CD4-positive, CD25-positive, alpha-beta regulatory T cell (primary cell): ENCODE measurements at places on chromosomes 6 and 20.

GRCh38 chr6:142842418-142843261 lies 102.3 kb downstream of the HIVEP2 start:
- peak; percentile 51 for DNase-seq

GRCh38 chr6:119894811-119895210 lies 545.2 kb upstream of the MAN1A1 start:
- DNase-seq = no peak

DNA sequence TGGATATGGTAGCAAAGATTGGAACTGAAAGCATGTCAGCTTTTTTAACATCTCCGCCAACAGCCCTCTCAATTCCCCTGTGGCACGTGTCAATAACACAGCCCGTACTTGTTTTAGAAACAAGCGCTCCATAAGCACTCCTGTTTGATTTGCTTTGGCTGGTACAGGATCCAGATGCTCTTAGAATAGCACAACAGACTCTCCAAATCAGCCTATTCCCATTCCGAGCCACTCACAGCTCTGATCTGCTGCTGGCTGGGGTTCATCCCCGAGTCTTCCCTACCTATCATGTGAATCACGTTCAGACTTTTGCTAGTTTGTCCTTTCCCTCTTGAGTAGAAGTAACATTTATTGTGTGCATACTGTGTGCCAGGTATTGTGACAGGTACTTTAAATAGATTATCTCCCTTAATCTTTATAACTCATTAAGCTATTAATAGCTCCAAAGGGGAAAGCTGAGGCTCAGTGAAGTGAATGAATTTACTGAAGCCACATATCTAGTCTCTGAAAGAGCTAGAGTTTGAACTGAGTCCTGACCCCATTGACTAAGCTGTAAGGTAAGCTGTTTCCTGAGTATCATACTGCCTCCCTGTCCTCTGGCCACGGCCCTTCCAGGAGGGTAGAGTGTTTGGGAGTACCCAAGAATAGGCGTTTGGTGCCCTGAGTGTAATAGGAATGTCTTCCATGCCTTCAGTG lies 46.7 kb downstream of the RALY start:
- no peak for DNase-seq

GRCh38 chr6:117601811-117602150 lies 530 bp downstream of the GOPC start:
- DNase-seq = no peak

GRCh38 chr20:59404749-59405148 lies 104.3 kb downstream of the EDN3 start:
- DNase-seq = no peak

GRCh38 chr6:163708466-163708865 lies 293.9 kb downstream of the QKI start:
- DNase-seq = no peak

DNA sequence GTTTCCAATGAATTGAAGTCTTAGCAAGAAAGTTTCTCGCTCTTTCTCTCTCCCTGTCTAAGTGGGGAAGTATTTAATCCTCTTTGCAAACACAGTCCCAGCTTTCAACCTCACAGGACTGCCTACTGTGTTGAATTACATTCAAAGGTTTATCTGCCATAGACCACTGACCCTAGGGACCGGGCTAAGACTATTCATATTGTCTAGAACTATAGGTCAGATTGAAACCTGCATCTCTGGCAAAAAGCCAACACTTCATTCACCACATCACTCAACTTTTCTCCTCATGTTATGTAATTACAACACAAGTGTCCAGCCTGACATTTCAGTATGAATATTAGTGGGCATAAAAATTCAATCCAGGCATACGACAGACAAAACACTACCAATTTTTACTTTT lies 314.7 kb upstream of the RSPO3 start:
- DNase-seq = no peak

GRCh38 chr20:23381876-23382275 lies 19.9 kb downstream of the GZF1 start:
- DNase-seq = no peak

- no peak for DNase-seq
Measured at GRCh38 chr6:169083508-169083874, 170.2 kb downstream of the THBS2 start.

DNA sequence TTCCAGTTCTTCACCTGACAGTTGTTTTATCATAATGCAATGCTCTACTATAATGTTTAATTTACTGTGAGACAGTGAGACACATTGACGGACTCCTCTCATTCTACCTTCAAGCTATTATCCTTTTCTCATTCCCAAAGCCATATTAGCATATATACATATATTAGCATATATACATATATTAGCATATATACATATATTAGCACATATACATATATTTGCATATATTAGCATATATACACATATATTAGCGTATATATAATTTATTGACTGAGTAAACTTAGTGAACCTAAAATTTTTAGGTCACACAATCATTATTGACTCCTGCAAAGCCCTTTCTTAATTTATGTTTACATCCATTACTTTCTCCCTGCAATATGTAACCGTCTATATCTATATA lies 555.0 kb upstream of the ADGRB3 start:
- DNase-seq = no peak

DNA sequence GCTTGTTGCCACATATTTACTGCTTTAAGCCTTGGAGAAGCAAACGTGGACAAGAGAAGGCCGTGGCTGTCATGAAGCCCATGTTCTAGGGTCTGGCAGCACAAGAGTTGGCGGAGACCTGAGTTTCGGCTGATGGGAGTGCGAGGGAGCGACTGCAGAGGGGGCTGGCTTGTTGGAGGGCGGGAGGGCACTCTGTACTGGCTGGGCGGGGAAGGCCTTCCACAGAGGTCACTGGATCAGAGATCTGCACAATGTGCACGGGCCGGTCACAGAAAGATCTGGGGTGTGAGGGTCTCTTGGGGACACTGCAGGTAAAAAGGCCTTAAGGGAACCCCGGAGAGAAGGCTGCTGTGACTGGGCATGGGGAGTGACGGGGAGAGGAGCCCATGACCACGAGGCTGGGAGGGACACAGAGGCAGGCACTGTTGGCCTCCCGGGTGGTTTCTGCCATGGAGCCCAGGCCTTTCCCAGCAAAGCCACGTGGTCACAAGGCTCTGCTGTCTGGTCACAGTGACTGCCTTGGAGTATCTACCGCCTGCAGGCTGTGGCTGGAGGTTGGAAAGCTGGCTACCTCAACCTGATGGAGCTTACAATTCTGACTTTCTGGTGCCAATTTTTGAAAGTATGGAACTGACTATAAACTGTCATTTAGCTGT lies 23.8 kb downstream of the FOXC1 start:
- DNase-seq = no peak

DNA sequence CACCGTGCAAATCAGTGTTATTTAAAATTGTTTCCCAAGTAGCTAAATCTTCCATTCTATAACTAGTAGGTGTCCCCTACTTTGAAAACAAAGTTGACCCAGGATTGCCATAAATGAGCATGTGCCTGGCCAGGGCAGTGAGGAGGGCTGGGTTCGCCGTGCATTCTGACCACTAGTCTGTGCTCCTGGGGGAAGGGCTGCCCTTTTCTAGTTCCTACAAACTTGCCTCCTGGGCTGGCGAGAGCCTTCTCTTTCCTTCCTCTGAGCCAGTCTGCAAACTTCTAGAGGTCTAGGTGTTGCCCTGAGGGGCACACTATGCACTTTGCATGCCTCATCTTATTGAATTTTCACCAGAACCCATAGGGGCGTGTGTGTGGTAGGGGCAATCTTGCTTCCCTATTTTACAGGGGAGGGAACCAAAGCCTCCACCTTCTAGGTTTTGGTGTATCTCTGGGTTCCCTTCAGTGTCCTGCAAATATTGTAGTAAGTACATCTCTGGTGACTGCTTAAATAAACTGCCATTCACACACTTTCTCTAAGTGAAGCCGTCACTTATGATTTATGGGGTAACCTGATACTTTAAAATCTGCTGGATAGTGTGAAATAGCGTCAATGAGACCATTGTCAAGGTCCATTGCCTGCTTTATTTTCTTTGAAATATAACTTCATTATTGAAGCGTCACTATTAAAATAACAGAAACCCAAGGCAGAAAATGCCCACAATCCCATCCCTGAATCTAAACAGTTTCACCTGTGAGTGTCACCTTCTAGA lies 42.2 kb downstream of the CDH26 start:
- no peak for DNase-seq

DNA sequence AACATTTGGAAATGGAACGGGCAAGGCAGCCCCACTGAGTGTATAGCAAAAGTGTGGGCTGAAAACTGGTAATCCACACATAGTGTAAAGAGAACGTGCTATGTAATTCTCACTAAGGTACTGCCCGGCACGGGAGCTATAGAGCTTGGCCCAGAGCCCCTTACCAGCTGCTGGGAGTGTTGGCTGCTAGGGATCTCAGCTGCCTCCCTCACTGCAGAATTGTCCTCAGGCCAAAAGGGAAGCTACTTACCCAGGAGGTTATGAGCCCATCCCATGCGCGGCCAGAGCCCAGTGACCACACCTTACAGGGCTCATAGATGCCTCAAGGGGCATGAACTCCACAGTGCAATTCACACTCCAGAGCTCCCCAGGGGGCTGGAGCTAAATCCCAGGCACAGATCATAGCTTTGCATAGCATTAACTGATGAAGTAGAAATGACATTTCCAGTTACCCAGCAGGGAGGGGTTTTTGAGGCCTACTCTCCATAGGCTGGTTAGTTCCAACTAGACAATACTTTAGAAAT lies 56.8 kb downstream of the LINC00237 start:
- DNase-seq = no peak

- no peak for DNase-seq
Measured at GRCh38 chr6:5590187-5590586, 328.9 kb downstream of the FARS2 start.

GRCh38 chr20:4603724-4604123 lies 118.0 kb upstream of the PRND start:
- DNase-seq = no peak

DNA sequence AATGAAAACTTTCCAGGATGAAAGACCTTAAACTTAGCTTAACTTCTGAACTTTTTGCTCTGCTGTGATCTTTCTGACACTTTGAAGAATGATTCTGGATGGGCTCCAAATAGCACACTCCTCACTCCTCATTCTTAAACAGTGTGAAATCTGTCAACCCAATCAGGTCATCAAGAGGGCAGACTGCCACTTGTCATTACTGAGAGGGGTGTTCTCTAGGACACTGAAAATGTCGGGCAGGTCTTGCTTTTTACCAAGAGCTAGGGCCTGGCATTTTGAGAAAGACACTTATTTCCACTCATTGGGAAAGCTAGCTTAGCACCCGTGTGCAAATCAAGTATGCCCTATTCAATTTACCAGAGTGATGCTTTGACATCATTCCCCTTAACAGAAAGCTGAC lies 122.2 kb downstream of the MTFR2 start:
- no peak for DNase-seq

DNA sequence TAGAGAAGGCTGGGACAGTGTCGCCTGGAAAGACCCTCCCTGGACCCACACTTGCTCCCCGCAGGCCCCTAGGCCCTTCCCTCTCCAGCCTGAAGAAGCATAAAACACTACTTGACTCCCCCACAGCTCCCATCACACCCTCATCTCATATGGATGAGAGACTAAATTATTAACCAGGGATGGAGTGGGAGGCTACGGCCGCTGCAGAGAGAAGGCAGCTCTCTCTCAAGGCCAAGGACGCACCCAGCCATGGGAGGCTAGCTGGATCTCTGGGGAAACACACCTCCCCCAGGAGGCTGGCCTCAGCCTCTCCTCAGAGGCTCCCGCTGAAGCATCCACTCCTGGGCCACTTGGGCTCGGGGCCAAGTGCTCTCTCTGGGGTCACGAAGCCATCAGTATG lies 102.5 kb downstream of the GRM4 start:
- DNase-seq = no peak

GRCh38 chr6:11215773-11216172 lies 16.7 kb downstream of the NEDD9 start:
- no peak for DNase-seq

- DNase-seq = no peak
Measured at GRCh38 chr6:56691814-56692213, 49.1 kb upstream of the DST start.

DNA sequence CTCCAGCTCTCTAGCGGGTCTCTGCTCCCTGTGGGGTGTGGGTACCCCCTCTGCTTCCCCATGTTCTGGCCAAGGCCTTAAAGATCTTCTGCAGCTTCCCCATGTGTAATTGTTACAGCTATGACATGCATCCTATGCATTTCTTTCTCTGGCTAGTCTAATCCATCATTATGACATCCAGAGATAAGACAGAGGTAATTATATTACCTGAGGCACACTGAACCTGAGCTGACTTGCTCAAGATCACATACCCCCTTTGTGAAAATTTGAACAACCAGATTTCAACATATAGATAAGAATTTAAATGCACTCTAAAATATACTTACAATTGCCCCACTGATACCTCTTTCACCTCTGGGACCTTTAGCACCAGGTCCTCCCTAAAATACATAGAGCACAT lies 102.4 kb downstream of the COL12A1 start:
- DNase-seq = no peak

DNA sequence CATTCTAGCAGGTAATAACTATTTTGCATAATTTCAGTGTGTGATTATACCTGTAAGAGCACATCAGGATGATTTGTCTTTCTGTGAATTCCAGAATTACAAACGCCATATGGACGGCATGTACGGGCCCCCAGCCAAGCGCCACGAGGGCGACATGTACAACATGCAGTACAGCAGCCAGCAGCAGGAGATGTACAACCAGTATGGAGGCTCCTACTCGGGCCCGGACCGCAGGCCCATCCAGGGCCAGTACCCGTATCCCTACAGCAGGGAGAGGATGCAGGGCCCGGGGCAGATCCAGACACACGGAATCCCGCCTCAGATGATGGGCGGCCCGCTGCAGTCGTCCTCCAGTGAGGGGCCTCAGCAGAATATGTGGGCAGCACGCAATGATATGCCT lies 122.7 kb downstream of the TMEM242 start:
- no peak for DNase-seq

- peak; percentile 28 for DNase-seq
Measured at GRCh38 chr20:5000263-5001173, 792 bp downstream of the SLC23A2 start.

DNA sequence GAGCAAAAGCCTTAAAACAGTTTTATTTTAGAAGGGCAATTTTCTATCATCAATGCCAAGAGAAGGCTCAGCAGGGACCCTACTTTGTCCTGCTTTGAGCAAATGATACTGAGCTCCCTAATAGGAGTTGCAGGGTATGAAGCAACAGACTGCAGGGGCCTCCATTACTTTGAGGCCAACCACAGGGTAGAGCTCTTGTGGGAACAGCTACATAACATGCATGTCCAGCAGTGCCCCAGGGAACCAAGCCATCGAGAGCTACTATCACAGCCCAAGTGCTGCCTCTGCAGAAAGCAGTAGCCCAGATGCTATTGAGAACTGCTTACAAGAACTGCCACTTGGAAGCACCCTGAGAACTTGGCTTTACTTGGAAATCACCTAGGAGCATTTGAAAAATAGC lies 222.1 kb downstream of the LAMA2 start:
- DNase-seq = no peak
